ENCODE measurements at places on chromosomes 2 and 18. TPM values are rescaled to one million over a fixed set of nuclear protein-coding genes. Genes with fewer than 3 reads are reported as not detected.

- DNase-seq: no peak
Observed at GRCh38 chr2:234564699-234565098, 67.8 kb upstream of the ARL4C start.

DNA sequence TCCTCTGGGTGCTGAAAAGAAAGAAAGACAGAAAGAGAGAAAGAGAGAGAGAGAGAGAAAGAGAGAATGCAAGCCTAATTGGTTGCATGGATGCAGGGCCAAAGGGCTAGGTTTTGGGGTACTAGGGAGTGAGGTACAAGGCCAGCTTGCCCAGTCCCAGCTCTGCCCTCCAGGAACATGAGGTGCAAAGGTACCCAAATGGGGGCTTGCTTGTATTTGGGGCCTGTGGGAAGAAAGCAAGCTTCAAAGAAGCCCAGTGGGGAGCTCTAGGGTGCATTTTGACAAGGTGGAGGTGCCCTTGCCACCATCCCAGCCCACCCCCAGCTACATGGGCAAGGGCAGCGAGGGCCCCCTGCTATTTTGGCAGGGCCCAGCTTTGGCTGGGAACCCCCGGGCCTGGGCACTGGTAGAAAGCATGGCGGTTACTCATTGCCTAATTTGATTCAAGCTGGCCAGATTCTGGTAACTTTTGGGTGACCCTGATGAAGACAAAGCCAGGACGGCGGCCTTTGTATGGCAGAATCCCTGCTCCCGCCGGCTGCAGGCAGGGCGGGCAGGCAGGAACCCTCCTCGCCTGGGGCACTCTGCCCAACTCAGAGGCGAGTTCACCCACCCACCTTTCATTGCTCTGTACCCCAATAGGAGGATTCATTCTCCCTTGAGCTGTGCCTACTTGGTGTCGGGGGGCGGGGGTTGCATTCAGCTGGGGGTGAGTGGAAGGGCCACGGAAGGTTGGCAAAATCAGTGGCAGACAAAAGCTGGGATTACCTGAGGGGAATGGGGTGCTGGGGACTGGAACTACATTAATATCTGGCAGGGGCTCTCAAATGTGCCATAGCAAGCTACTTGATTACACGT is 537 bp upstream of the HOXD4 start:
- no peak for DNase-seq

GRCh38 chr18:12491611-12492435 is 84.1 kb downstream of the PRELID3A start:
- DNase-seq: no peak

- DNase-seq: no peak
Observed at GRCh38 chr2:123451542-123451941, 573.5 kb upstream of the CNTNAP5 start.

- no peak for DNase-seq
Observed at GRCh38 chr18:37524498-37525261, 40.9 kb downstream of the CELF4 start.

GRCh38 chr2:82055846-82056245 is 1751.3 kb upstream of the LRRTM1 start:
- no peak for DNase-seq

DNA sequence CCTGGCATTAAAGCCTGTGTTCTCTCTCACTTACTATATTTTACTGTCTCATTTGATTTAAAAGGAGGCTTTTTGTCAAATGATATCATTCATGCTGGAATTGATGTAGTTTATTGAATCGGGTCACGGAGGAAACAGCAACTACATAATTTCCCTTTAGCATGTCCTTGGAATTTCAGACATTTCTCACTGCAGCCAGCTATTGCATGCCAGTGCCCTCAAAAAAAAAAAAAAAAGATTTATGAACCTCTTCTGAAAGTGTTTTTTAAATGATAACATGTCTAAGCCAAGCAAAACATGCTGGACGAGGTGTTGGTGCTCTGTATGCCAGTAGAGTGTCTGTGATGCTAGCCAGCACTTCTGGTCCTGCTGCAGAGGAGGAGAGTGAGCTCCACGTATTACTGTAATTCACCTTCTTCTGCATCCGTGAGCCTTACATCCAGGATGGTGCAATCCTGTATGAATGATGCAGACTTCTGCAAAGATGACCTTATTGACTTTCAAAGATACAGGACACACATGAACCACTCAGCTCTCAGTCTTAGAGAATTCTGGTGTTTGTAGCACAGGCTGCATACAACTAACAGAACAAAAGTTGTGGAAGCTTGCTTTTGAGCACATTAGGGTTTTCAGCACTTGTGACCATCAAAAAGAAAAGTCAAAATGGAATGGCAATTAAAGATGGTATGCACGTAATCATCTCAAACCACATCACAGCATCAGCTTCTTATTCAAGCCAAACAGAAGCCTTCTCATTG is 31.1 kb downstream of the UGP2 start:
- no peak for DNase-seq

GRCh38 chr2:181143790-181144300 is 163.4 kb downstream of the UBE2E3 start:
- no peak for DNase-seq

DNA sequence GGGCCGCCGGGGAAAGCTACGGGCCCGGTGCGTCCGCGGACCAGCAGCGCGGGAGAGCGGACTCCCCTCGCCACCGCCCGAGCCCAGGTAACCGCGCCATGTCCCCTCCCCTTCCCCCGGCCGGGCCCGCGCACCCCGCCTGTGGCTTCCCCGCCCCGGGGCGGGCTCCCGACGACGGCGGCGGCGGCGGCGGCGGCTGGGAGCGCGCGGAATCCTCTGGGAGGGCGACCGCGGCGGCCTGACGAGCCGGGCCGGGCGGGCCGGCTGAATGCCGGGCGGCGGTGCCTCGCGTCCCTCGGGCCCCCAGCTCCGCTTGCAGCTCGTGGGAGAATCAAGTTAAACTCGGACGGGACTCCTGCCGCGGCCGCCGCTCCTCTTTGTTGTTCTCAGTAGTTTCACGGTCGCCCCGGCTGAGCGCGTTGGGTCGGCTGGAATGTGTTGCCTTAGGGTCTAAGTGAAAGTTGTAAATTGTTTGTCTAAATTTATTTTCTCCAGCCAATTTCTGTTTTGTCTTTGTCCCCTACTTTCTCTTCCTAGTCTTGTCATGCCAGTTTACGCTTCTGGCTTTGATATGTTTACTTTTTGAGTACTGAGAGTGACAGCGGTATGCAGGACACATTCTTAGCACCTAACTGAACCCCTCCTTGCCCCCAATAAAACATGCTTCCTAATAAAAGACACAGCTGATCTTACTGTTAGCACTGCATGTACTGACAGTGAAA is 685 bp downstream of the SMAD4 start:
- peak; percentile 73 for DNase-seq

DNA sequence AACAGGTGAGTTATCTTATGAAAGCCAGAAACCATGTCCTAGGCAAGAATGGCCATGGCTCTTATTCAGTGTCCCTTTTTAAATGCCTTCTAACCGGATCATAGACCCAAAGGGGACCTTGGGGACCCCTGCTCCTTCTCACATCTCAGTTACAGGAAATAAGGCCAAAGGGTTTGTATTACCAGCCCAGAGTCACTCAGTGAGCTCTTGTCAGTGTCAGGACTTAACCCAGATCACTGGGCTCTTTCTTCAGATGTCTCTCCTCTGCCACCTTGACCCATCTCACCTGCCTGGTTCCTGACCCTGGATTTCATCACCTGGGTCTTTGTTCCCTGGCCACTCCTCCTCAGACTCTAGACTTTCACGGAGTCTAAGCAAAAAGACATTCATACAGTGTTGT is 556.7 kb downstream of the CMPK2 start:
- no peak for DNase-seq

DNA sequence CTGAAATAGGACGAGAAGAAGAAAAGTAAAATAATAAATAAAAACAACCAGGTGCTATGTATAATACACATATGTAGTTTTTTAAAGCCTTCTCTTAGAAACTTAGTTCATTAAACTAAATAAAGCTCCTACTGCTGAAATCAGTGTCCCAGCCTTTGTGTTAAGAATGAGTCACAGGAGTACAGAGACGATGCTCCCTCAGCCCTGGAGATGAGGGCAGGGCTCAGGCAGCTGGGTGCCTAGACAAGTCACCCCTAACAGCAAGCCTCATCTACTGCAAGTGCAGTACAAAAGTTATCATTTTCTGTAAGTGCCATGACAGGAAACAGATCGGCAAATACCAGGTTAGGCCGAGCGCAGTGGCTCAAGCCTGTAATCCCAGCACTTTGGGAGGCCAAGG is 18.2 kb downstream of the KIDINS220 start:
- no peak for DNase-seq

GRCh38 chr2:232372231-232373208 is 6.0 kb upstream of the ALPP start:
- DNase-seq: no peak

- no peak for DNase-seq
Observed at GRCh38 chr2:201952187-201952586, 81.5 kb upstream of the FZD7 start.

DNA sequence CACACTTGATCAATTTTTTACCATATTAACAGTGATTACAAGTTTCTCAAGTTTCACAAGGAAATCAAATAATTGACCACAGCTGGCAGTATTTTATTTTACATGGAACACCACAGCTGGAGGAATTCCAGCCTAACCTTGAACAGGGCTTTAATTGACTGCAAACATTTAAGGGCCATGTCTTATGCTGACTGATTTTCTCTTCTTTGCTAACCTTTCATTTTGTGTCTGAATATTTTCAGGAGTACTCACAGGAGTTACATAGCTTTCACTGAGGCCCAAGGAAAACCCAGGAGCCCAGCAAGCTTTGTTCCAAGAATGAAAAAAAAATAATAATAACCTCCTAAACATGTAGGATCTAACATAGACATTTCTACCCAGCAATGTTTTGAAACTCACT is 49.6 kb downstream of the FRZB start:
- no peak for DNase-seq

- DNase-seq: no peak
Observed at GRCh38 chr18:6382963-6383362, 31.7 kb downstream of the L3MBTL4 start.

DNA sequence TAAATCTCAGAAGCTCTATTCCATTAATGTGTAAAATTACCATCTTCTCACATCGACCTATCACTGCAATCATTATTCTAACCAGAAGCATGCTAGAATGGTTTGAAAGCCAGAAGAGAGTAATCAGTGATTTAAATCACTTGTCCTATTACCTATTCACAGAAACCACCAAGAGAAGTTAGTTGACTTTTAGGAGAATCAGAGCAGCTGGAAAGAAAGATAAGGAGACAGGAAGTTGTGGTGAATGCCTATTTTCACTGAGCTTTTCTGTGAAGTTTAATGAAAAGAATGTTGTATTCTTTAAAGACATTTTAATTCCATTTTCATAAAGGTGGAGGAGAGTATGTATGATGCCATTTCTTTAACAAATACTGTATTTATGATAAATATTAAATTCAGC is 352.6 kb upstream of the CRIM1 start:
- no peak for DNase-seq

GLI2 gene
- 4.0 TPM for total RNA-seq

DAPL1 gene
- not detected for total RNA-seq

TCF7L1 gene
- total RNA-seq: 3.9 TPM

CFAP65 gene
- total RNA-seq: 0.39 TPM

SLC4A5 gene
- 1.4 TPM for total RNA-seq

KIF3C gene
- total RNA-seq: 2.3 TPM

CERS6 gene
- total RNA-seq: 67.2 TPM

HAAO gene
- 19.2 TPM for total RNA-seq

SLC9A4 gene
- total RNA-seq: 0.34 TPM

SCYGR1 gene
- total RNA-seq: not detected

GBX2 gene
- not detected for total RNA-seq

LINC00305 gene
- not detected for total RNA-seq

GPR155 gene
- total RNA-seq: 4.1 TPM
